ENCODE measurements at places on chromosomes 1 and 21. TPM values are rescaled to one million over a fixed set of nuclear protein-coding genes. Genes with fewer than 3 reads are reported as not detected.

The PBX1 gene
- total RNA-seq: 141 TPM

The HNRNPR gene
- total RNA-seq: 200 TPM

The FCGR3A gene
- 2.9 TPM for total RNA-seq

The SPRR4 gene
- total RNA-seq: not detected

The TTC22 gene
- total RNA-seq: 3.2 TPM

The SELP gene
- 9.5 TPM for total RNA-seq

The DIPK1A gene
- 20.0 TPM for total RNA-seq

The F5 gene
- total RNA-seq: 11.3 TPM

The S100A7 gene
- total RNA-seq: not detected

The INSRR gene
- 0.22 TPM for total RNA-seq

The C1QC gene
- 18.2 TPM for total RNA-seq

The ERG gene
- total RNA-seq: 13.6 TPM

The MAEL gene
- 2.4 TPM for total RNA-seq

The AIRE gene
- 0.27 TPM for total RNA-seq

The PDIK1L gene
- total RNA-seq: 32.9 TPM

The CFHR4 gene
- total RNA-seq: not detected

The ACTRT2 gene
- total RNA-seq: not detected

The ALPL gene
- 12.6 TPM for total RNA-seq

The RNU1-1 gene
- under 0.01 TPM for total RNA-seq

The CRYBG2 gene
- 1.9 TPM for total RNA-seq

The CASP9 gene
- 13.2 TPM for total RNA-seq

The PRDM16 gene
- total RNA-seq: 13.5 TPM

The CFAP126 gene
- not detected for total RNA-seq

The TAS1R3 gene
- total RNA-seq: 0.77 TPM

The AMPD1 gene
- 0.71 TPM for total RNA-seq

The FLAD1 gene
- total RNA-seq: 21.3 TPM

The DSCAM gene
- 11.8 TPM for total RNA-seq

The OBSCN gene
- 86.5 TPM for total RNA-seq

The ANGPTL3 gene
- total RNA-seq: 0.33 TPM

The CEP85 gene
- 27.4 TPM for total RNA-seq

The HLX gene
- total RNA-seq: 6.2 TPM

The CENPF gene
- total RNA-seq: 35.8 TPM

The S100A2 gene
- 2.3 TPM for total RNA-seq

The SLC27A3 gene
- 16.4 TPM for total RNA-seq

The NUP210L gene
- 0.11 TPM for total RNA-seq

The KIRREL1 gene
- 80.8 TPM for total RNA-seq

The KRTAP19-3 gene
- total RNA-seq: not detected

The PLA2G2F gene
- total RNA-seq: not detected
